ENCODE measurements at places on chromosomes 7 and 10.

- no peak for DNase-seq
Observed at GRCh38 chr10:123517426-123517825, 148.7 kb upstream of the GPR26 start.

GRCh38 chr7:118839515-118839914, 615.0 kb downstream of the ANKRD7 start:
- DNase-seq: no peak

- DNase-seq: peak; percentile 44
Observed at GRCh38 chr10:104327745-104328645, 10.3 kb downstream of the ITPRIP start.

DNA sequence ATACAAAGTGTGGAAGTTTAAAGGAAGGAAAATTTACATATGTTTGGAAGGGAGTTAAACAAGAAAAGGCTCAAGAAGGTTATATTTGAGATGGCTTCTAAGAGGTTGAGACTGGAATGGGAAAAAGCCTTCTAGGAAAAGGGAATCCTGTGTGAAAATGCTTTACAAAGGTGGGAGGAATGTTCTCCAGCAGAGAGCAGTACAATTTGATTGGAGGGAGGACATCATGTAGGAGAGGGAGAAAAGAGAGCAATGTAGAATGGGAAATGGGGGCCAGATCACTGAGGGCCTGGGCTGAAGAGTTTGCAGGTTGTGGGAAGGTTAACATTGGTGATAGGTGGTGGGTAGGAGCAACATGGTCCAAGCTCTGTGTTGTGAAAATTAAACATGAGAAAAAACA, 366.9 kb downstream of the XPNPEP1 start:
- DNase-seq: no peak

GRCh38 chr10:80281292-80281691, 8.2 kb downstream of the MAT1A start:
- no peak for DNase-seq

GRCh38 chr10:125062227-125062913, 98.0 kb downstream of the CTBP2 start:
- no peak for DNase-seq

GRCh38 chr10:62763155-62763554, 41.4 kb upstream of the ADO start:
- no peak for DNase-seq

- DNase-seq: peak; percentile 34
Observed at GRCh38 chr10:86535132-86535882, 13.7 kb upstream of the WAPL start.

DNA sequence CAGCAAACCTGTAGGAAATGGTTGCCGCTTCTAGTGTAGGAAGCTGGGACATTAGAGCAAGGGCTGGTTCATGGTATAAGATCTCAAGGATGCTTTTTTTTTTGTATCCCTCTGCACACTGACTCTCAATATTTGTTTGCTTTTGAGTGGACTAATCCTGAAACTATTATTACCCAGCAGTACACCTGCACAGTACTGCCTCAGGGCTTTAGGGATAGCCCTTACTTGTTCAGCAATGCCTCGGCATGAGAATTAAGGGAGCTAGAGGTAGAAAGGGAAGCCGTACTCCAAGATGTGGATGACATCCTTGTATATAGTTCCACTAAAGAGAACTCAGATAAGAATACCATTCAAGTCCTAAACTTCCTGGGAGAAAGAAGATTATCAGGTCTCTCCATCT, 70.5 kb downstream of the COPG2 start:
- DNase-seq: no peak

GRCh38 chr7:44366986-44367385, 41.6 kb upstream of the CAMK2B start:
- no peak for DNase-seq

DNA sequence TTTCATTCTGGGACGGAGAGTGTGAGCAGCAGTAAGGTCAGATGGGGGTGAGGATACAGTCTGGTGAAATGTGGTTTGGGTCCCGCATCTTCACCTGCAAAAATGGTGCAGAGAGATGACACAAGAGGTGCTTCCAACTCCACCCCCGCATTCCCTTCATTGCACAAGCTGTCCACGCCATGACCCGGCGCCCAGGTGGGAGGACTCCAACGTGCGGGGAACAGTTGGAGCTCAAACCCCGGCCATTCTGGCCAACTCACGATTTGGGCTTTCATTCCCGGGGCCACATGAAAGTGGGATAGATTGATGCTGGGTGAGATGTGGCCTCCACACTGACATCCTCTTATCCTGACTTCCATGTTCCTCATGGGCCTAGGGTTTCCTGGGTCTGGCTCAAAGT, 34.6 kb upstream of the ZNF273 start:
- no peak for DNase-seq

Measured in activated naive CD4-positive, alpha-beta T cell treated with anti-CD3 and anti-CD28 coated beads for 36 hours (primary cell).